ENCODE measurements at places on chromosomes 6 and 20.

GRCh38 chr6:42296614-42297013 lies 79.0 kb upstream of the MRPS10 start:
- DNase-seq: no peak

DNA sequence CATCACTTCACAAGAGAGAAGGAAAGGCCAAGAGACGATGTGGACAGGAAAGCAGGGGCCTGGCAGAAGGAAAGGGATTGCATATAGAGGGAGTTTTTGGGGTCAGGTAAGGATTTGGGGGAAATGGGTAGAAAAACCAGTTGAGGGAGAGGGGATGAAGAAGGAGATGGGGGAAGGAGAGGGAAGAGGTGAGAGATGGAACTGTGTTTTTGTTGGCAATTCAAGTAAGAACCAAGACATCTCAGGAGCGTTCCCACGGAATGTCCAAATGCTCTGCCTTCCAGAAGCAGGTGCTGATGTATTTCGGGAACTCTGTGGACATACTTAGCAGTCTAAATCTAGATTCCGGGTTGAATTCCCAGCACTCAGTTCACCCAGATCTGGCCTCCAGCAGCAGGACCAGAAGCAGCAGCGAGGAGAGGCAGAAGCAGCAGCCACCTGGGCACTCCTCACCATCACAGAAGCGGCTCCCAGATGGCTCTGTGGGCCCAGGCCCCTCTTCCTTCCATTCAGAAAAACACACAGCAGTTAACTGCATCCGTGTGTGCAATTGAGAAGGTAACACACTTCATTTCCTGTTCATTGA lies 88.8 kb downstream of the DZANK1 start:
- DNase-seq: no peak

DNA sequence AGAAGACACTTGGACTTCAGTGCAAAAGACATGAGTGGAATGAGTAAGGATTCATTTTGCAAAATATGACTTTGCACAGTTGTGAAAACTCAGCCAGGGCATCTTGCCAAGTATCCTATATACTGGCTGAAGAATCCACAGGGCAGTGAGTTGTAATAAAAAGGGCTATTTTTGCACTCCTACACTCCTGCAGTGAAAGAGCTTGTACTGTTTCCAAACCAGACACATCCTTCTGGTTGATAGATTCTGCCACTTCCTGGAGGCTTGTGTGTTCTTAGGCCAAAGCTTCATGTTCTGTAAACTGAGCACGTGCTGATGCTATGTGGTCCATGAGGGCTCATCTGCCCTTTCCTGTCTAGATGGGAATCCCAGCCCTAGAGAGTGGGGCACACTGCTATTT lies 34.9 kb downstream of the GMPR start:
- DNase-seq: no peak

DNA sequence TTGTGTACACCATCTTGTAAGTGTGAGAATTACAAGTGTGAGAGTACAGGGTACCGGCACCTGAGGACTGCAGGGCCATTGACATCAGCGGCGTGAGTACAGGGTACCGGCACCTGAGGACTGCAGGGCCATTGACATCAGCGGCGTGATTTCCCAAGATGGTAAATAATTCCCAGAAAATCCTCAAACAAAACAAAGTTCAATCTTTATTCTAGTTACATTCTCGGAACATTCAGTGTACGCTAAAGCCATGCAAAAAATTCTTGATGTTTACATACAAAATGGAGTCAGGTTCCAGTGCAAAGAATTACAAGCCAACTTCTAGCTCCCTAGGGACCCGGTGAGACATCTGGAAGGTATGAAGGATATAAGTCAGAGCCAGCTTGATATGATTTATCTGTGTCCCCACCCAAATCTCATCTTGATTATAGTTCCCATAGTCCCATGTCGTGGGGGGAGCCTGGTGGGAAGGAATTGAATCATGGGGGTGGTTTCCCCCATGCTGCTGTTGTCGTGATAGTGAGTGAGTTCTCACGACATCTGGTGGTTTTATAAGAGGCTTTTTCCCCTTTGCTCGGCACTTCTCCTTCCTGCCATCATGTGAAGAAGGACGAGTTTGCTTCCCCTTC lies 172.7 kb downstream of the TTLL2 start:
- DNase-seq: no peak

DNA sequence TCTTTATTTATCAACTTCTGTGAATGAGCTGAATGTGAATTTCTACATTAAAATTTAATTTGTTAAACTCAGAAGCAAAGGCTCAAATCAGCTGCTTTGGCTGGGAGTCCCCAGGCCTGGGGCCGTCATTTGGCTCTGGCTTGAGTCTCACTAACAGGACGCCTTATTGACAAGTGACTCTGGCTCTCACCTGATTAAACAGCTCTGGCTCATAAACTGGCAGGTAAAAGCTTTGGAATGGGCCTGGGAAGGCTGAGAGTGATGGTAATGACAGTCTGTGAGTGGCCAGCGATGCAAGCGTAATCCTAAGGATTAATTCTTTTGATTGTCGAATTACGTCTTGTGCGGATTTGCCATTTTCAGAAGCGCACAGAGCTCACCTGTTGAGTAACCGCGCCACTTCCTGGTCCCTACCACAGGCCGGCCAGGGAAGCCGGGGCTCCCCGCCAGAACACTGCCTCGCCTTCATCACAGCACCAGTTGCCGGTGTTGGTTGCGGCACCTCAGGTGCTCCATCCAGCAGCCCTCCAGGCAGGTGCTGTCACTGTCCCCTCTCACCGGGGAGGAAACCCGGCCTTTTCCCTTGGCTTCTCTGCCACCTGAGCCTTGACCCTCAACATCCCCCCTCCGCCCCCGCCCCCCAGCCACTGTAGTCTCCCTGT lies 110.7 kb downstream of the ZDHHC14 start:
- peak; percentile 75 for DNase-seq

- peak; percentile 89 for DNase-seq
These were observed 10.9 kb upstream of the LPIN3 start for GRCh38 chr20:41329435-41330342.

GRCh38 chr6:46407776-46408530 lies 83.3 kb downstream of the RCAN2 start:
- DNase-seq: no peak

DNA sequence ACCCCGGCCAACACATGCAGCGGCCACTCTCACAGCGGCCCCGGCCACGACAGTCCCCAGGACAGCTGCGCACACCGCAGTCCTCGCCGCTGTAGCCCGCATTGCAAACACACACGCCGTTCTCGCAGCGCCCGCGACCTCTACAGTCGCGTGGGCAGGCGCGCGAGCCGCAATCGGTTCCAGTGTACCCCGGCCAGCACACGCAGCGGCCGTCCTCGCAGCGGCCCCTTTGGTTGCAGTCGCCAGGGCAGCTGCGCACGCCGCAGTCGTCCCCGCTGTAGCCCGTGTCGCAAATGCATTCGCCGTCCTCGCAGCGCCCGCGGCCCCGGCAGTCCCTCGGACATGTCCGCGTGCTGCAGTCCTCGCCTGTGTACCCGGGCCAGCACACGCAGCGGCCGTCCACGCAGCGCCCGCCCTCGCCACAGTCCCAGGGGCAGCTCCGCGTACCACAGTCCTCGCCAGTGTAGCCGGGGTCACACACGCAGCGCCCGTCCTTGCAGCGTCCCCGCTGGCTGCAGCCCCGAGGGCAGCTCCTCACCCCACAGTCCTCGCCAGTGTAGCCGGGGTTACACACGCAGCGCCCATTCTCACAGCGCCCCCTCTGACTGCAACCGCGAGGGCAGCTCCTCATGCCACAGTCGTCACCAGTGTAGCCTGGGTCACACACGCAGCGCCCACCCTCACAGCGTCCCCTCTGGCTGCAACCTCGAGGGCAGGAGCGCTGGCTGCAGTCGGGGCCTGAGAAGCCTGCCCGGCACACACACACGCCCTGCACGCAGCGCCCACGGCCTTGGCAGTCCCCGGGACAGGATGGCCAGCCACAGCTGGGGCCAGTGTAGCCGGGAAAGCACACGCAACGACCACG lies 12.5 kb downstream of the TNXB start:
- no peak for DNase-seq

GRCh38 chr20:5592823-5593739 lies 157.1 kb upstream of the SHLD1 start:
- DNase-seq: no peak

DNA sequence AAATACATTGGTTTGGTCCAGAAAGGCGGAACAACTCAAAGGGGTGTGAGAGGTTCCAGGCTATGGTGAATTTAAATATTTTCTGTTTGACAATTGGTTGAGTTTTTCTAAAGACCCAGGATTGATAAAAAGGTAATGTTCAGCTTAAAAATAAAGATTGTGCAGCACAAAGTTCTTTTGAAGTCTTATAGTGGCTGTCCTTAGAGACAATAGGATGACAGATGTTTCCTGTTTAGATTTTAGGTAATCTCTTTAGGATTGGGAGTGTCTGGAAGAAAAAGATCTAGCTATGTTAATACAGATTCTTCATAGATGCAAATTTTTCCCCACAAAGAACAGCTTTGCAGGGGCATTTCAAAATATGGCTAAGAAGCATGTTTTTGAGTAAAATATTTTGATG lies 119.7 kb downstream of the GRIK2 start:
- no peak for DNase-seq

- no peak for DNase-seq
These were observed 411.2 kb upstream of the SULF2 start for GRCh38 chr20:48196486-48196885.

- no peak for DNase-seq
These were observed 5.0 kb downstream of the HSF2 start for GRCh38 chr6:122404444-122404843.

DNA sequence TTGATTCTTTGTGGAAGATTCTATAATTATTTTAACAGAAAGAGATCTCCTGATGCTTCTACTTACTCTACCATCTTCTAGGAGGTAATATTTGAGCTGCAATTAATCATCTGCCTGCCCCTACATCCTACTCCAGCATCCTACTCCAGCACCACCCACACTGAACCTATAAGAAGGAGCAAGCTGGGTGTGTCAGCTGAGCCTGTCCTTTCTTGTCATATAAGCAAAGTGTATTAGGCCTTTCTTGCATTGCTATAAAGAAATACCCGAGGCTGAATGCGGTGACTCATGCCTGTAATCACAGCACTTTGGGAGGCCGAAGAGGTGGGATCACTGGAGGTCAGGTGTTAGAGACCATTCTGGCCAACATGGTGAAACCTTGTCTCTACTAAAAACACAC lies 84.2 kb upstream of the ARG1 start:
- DNase-seq: no peak

- no peak for DNase-seq
These were observed 82.4 kb upstream of the TCF21 start for GRCh38 chr6:133806382-133807140.

- DNase-seq: no peak
These were observed 1.6 kb downstream of the ARFRP1 start for GRCh38 chr20:63706027-63706695.

DNA sequence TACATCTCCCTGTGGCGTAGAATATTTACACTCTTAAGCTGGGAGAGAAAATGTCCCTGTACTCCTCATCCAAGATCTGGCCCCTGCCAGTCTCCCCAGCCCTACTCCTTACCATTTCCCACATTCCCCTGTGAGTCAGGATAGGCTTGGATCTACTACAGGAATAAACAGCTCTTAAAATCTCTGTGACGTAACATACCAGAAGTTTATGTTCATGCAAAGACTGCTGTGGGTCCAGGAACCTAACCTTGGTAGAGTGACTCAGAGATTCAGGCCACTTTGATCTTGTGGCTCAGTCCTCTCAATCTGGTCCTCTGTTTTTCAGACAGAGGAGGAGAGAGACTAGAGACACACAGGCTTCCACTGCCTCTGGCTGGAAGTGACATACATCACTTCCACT lies 38.5 kb upstream of the GPR6 start:
- no peak for DNase-seq

DNA sequence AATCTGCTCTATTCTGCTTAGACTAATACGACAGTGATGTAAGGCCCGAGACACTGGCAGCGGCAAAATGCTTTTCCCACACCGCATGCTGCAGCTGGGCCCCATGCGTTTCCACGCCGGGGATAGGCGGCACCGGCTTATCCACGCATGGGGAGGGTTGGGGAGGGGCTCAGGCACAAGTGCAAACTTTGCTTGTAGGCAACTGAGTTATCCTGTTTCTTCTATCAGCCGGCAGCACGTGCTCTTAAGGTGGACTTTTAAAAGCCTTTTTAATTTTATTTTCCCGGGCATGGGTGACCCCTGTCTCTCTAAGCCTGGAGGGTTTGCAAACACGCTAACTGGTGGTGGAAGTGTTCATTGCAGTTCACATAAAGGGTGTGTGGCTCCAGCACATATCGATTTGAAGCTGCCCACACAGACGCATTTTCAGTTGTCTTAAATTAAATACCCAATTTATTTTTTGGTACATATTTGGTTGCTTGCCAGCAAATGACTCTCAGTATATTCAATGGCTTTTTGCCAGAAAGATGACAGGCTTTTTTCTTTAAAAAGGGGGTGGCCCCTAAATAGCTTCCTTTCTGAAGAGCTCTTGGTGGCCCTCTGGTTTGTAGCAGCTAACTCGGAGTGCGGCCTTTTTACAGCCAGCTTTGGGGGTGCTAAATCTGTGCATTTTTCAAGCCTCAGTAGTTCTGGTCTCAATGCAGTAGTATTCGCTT lies 561.8 kb upstream of the AGPAT4 start:
- DNase-seq: no peak

GRCh38 chr6:133242637-133243585 lies 1.8 kb downstream of the EYA4 start:
- no peak for DNase-seq

GRCh38 chr20:6509374-6509773 lies 258.1 kb upstream of the BMP2 start:
- no peak for DNase-seq

GRCh38 chr6:47134476-47135189 lies 92.5 kb upstream of the ADGRF1 start:
- no peak for DNase-seq

- peak; percentile 87 for DNase-seq
These were observed 20.2 kb upstream of the GJE1 start for GRCh38 chr6:142112451-142113061.

DNA sequence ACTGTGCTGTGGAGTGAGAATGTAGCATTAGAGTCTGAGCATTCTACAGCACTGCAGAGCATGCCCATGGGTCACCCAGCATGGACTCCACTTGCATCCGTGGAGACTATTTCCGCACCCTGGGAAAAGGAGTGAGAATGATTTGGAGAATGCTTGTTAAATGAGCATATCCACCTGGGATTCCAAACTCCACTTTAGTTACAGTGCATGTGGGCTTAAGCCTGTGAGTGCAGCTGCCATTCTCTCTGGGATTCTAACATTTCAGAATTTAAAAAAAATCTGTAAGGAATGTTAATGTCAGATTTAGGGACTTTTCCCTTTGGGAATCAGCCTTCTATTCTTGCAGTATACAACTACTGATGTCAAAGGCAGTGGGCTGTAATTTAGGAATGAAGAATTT lies 33.4 kb downstream of the KIF25 start:
- DNase-seq: no peak

GRCh38 chr6:104431096-104431495 lies 428.6 kb downstream of the HACE1 start:
- no peak for DNase-seq

- no peak for DNase-seq
These were observed 295.5 kb upstream of the HS3ST5 start for GRCh38 chr6:114638341-114638740.

GRCh38 chr6:130625825-130626527 lies 201.2 kb upstream of the SMLR1 start:
- no peak for DNase-seq

GRCh38 chr20:49276961-49277785 lies 684 bp downstream of the ZNFX1 start:
- no peak for DNase-seq

- DNase-seq: no peak
These were observed 36.3 kb upstream of the TFAP2C start for GRCh38 chr20:56592817-56593216.

GRCh38 chr6:140729521-140729920 lies 1355.1 kb upstream of the CITED2 start:
- DNase-seq: no peak
